ENCODE measurements at places on chromosomes 13 and 19.

- peak; percentile 38 for DNase-seq
Measured at GRCh38 chr19:54518844-54519243, 16.2 kb downstream of the LAIR2 start.

DNA sequence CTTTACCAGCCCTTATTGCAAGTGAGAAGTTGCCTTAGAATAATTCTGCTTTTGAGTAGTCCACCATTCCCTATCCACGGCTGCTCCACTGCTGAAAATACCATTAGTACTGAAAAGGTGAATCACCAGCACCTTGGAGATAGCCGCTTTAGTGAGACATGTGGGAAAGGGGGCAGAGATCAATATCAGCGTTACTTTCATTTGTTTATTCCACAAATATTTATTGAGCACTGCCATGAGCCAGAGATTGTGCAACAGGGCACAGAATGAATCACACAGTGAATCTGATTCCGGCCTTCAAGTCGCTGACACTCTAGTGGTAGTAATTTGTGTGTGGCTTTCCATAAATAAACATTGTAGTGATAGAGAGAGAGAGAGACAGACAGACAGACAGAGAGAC, 31.5 kb upstream of the MYO16 start:
- no peak for DNase-seq

GRCh38 chr13:72960541-72960940, 98.3 kb upstream of the KLF5 start:
- DNase-seq: peak; percentile 41

DNA sequence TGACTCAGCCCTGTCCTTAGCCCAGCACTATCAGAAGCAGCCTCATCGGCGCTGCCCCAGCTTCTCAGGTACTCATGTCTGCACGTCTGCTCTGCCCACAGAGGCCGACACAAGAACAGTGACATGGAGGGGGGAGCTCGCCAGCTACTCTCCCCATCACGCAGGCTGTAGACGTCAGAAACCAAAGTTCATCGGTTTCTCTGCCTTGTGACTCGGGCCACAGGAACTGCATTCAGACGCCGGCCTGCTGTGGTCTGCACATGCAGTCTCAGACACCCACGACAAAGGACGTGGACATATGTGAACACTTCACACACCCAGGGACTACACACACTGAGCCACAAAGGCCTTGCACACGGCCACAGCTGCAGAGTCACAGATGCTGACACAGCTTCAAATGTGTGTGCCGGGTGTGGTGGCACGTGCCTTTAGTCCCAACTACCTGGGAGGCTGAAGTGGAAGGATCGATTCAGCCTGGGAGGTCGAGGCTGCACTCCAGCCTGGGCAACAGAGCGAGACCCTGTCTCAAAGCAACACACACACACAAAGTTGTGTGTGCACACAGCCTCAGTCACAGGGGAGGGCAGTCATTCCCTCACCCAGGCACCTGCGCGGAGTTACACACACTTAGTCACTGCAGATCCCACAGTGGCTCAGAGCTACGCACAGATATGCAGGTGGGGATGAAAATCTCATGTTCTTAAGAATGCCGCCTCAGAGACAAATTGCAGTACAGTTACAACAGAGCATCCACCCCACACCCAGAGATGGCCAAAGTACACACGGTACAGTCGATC, 4.9 kb upstream of the ZFP36 start:
- no peak for DNase-seq

DNA sequence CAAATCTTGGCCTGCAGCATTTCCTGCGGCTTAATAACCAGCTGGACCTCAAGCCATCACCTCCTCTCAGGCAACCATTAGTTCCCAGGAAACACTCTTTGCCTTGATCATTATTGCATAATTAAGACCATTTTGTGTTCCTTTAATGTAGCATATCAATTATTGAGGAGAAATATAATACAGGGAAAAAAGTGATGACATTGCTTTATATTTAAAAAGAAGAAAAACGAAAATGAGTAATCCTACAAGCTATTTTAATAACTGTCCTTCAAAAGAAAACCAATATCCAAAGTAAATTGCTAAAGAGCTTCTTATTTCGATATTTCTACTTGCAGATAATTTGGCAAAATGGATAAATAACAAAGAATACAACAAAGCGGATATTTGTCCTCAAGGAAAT, 1084.7 kb downstream of the EFNB2 start:
- no peak for DNase-seq

DNA sequence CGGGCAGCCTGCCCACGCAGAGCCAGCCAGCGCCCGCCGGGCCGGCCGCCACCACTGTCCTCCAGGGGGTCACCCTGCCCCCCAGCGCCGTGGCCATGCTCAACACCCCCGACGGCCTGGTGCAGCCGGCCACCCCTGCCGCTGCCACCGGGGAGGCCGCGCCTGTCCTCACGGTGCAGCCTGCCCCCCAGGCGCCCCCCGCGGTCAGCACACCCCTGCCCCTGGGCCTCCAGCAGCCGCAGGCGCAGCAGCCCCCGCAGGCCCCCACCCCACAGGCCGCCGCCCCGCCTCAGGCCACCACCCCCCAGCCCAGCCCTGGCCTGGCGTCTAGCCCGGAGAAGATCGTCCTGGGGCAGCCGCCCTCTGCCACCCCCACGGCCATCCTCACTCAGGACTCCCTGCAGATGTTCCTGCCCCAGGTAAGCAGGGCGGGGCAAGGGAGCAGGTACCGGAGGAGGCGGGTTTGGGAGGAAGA, 32.3 kb upstream of the EHD2 start:
- DNase-seq: no peak

GRCh38 chr13:93118081-93118615, 108.5 kb upstream of the GPC6 start:
- DNase-seq: no peak

DNA sequence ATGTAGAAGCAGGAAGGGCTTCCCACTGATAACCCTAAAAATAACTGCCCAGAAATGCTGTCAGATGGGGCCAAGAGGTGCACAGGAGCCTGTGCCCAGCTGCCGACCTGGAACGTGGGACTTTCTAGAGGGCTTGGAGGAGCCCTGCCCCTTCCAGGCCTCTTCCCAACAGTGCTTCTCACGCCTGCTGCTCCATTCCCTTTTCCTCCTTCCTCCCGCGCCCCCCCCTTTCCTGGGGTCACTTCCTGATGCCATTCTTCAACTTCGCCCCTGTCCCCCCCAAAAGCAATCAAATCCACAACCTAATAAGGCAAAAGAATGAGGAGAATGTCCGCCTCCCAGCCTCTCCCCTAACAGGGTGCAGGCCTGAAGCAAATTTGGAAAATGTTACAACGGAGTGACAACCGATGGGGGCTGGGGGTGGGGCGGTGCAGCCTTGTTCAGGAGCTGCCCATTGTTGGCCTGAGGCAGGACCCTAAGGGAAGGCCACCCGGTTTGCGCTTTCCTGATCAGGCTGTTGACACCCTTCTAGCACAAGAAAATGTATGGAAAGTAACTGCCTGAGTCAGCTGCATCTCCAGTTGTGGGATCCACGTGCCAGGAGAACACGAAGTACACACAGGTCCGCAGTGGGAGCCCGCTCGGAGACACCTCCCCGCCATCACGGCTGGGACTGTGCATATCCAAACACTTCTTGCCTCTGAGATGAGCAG, 18.7 kb downstream of the ACTN4 start:
- DNase-seq: no peak

GRCh38 chr13:100854006-100854405, 179.4 kb upstream of the TMTC4 start:
- DNase-seq: no peak

DNA sequence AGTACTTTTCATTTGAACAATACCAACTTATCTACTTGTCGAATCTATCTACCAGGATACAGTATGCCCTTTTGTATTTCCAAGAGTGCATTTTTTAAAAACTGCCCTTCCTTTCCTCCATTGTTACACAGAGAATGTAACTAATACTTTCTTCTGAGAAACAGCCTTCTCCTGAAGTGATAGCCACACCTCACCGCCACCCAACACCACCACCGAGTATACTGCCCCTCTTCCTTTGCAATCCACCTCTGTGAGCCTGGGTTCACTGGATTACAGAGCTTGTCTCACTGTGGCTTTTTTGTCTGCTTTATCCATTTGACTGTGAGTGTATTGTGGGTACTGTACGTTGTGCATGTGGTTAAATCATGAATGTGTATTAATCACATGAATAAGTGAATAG, 305.4 kb downstream of the KLF12 start:
- DNase-seq: no peak

DNA sequence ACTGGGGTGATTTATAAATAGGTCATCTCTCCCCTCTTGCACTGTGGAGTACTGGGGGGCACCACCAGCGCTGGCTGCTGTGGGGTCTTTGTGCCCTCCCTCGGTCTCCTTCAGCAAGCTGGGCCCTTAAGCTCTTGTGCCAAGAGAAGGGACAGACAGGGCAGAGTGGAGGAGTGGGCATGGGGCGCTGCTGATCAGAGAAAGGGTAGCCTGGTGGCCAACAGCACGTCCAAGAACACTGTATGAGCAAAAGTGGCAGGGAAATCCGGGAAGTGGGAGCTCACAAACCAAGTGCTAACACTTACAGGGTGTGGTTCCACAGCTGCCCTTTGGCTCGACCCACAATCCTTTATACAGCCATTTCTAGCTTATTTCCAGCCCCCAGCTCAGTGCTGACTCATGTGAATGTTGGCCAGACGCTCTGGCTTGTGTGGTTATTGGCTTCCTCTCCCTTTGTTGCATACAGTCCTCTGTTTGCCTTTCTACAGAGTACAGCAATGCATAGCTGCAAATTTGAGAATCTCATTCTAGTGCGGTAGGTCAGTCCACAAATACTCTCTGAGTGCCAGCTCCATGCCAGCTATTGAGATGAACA, 298.8 kb downstream of the SHISA2 start:
- peak; percentile 51 for DNase-seq

GRCh38 chr13:99995589-99996380, 14.2 kb downstream of the ZIC2 start:
- no peak for DNase-seq

DNA sequence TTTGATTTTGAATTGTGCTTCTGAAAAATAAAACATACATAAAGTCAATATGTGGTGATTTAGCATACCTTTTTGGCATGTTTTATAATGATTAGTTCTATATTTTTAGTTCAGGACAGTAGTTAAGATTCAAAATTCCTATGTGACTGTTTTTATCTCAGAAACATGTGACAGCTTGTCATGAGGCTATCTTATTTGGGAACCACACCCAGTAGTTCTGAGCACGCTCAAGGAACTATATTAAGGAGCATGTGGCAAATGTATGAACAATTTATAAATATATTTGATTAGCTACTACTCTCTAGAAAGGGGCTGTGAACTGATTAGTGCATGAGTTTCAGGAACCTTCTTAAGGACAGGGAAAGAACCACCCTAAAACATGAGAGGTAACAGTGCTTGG, 38.8 kb downstream of the FGF9 start:
- DNase-seq: peak; percentile 8

- no peak for DNase-seq
Measured at GRCh38 chr13:33129094-33129832, 113.0 kb downstream of the KL start.

DNA sequence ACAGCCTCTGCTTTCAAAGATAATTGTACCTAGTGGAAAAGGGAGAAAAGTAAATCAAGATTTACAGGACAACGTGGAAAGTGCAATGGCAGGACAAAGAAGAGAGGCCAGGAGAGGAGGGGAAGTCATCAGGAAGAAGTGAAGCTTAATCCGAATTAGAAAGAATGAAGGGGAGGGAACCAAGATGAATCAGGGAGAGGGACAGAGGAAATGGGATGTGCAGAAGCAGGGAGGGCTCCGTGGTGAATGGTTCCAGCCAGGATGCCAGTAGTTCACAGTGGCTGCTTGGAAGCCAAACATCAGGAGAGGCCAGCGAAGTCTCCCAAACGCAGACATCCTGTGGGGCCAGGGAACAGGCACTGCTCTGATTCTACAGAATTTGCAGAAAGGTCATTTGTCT, 144.4 kb downstream of the LIG4 start:
- DNase-seq: no peak
